ENCODE measurements at places on chromosomes 16 and 17.

DNA sequence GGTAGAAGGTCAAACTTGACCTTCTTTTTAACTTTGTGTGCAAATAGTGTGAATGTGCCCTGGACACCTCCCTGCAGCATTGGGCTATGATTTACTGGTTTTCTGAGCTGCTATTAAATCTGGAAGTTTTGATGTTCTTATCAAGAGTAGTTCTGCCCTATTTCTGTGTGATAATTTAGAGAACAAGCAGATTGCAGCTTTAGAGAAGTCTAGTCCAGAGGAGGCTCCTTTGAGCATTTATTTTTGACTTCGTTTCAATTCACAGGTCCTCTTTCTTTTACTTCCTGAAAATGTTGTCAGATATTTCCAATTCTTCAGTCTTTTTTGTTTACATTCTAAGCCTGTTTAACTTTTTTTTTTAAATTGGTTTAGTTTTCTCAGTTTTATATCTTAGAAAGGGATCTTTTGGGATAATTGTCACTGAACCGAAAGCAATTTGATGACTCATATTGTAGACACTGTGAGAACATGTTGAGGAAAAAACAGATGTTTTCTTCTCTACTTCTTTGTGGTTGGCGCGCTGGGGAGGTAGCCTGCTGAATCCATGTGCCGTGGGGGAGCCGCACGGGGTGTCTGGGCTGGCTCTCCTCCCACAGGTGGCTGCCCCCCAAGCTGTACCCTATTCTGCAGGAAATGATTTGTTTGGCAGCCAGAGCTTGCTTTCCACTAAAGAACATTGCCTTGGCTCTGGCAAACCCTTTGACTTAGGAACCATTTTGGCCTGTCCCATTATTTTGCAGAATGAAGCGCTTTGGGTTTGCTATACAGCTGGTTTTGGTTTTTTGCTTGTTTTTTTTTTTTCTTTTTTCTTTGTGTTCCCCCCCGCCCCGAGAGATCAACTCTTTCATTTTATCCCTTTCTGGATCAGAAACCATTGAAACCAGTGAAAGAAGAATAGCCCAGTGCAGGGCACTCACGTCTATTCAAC, 53.4 kb downstream of the MFSD11 start:
- DNase-seq = peak; percentile 59

DNA sequence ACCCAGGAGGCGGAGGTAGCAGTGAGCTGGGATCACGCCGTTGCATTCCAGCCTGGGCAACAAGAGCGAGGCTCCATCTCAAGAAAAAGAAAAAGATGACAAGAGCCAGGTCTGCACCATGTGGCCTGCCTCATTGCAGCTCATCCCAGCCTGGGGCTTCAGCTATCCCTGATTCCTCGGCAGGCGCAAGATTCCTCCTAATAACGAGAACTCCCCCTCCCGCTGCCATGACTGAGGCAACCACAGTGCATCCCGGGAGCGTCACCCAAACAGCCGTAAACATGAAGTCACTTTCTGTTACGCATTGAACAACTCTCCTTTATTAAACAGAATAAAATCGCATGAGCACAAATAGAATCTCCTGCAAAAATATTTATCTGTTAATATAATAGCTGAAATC, 120.6 kb downstream of the MGAT5B start:
- no peak for DNase-seq

GRCh38 chr17:74959826-74960515, 12.6 kb downstream of the HID1 start:
- DNase-seq = no peak

DNA sequence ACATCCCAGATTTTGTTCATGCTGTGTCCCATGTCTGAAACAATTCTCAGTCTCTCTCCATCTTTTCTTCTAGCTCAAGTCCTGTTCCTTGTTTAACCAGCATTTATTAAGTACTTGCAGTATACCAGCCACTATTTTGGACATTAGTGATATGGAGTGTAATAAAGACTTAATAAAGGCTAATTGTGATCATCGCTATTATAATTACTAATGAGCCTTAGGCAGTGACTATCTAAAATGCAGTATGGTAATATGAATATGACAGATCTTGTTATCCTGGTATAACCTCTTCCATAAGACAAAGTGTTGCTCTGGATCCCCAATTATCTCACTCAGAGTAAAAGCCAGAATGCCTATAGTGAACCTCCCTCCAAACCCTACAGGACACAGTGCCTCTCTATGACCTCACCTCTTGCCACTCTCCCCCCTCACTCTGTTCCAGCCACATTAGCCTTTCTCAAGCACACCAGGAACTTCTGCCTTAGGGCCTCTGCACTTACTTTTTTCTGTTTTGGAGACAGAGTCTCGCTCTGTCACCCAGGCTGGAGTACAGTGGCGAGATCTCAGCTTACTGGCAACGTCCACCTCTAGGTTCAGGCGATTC, 1.8 kb upstream of the FLOT2 start:
- no peak for DNase-seq

DNA sequence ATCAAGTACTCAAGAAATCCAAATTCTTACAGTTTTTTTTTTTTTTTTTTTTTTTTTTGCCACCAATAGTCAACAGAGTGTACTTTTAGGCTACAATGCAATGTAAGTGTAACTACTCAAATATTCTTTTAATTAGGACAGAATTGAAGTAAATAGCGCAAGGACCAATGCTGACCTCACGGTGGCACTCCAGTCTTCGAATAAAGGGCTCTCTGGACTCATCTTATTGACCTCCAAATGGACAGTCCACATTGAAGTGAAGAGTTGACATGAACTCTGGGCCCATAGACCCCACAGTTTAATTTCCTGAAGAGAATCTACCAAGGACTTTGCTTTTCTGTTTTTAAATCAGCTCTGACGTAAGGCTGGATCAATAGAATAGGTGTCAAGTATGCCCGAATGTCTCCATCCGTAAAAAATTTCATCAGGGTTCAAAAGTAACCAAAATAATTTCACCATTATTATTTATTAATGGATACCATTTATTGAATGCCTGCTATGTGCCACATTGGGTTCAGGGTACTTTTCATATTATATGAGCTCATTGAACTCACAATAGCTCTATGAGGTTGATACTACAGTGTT, 7.3 kb upstream of the DDX52 start:
- DNase-seq = no peak

- no peak for DNase-seq
Measured at GRCh38 chr17:75074532-75074931, 13.2 kb upstream of the SLC16A5 start.

DNA sequence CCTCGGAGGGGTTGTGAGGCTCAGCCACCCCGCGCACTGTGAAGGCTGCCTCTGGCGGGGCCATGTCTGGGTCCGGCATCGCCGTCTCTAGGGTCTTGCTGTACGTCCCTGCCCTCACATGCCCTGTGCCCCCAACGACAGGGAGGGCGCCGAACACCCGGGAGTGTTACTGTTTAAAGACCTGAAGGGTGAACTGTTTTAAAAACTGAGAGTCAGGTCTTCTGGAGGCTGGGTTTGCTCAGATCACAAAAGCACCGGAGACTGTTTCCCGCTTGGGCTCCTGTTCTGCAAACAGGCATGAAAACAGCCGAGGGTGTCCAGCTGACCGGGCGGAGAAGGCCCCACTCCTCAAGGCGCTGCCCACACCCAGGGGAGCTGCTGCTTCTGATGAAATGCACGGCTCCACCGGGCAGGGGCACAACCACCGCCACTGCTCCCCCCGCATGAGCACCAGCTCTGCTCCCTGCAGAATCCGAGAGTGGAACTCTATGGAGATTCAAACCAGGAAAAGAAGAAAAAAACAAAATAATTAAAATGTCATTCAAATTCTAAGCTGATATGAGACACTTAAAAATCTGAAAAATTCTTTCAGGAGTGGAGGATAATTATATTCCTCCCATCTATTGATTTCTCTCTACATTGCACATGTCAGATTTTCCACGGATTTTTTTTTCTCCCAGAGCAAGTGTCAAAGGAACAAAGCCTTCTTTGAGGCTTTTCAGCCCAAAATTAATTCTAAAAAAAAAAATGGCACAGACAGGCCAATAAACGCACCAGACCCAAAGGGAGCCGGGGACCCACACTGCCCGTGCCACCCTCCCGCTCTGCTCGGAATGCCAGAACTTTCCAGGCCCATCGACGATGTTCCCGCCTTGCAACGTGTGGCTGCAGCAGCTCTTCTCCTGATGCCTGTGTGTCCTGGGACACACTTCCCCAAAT, 74.3 kb downstream of the LMF1 start:
- no peak for DNase-seq

DNA sequence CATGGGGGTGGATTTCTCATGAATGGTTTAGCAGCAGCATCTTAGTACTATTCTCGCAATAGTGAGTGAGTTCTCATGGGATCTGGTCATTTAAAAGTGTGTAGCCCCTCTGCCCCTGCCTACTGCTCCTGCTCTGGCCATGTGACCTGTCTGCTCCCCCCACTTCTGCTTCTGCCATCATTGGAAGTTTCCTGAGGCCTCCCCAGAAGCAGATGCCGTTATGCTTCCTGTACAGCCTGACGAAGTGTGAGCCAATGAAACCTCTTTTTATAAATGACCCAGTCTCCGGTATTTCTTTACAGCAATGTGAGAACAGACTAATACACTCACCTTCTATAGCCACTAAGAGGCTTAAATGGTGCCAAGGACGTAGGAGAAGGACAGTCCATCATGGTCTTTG, 51.5 kb downstream of the NOL11 start:
- no peak for DNase-seq

GRCh38 chr17:38560503-38561318, 45.0 kb downstream of the SRCIN1 start:
- no peak for DNase-seq

DNA sequence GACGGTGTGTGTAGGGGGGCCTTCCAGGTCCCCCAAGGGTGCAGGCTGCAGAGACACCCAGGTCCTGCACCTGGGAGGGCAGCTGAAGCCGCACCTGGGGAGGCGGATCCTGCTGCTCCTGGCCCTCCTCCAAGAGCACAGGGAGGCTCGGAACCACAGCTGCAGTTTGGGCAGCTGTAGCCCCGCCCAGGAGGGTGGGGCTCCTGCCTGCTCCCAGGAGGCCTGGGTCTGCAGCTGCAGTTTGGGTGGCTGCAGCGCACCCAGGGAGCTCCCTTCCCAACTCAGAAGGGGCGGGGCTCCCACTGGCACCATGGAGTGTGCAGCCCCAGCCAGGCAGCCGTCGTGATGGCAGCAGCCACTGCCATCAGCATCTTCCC, 69.4 kb upstream of the NKD1 start:
- DNase-seq = no peak

GRCh38 chr17:65688307-65688706, 126.9 kb upstream of the AXIN2 start:
- peak; percentile 6 for DNase-seq

GRCh38 chr16:59212492-59213024, 478.4 kb upstream of the GOT2 start:
- no peak for DNase-seq

GRCh38 chr17:75749545-75750389, 15.2 kb downstream of the GALK1 start:
- peak; percentile 67 for DNase-seq

DNA sequence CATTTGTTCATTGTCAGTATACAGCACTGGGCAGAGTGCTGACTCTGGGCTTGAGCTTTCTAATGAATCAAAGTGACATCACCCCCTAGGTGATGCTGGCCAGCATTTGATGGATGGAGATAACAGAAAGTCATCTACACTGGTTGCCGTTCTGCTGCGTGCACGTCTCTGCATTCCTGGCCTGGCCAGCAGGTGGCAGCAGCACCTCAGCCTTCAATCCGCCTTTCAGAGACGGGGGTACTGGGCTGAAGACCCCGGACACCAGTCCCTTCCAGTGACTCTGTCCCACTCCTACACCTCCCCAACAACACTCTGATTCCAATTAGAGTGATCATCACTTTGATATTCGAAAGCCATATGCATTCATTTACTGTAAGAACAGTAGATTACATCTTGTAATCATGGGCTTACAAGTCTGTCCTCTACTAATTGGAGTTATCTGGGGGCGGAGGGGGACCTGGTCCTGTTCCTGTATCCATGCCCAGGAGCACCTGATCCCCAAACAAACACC, 6.0 kb downstream of the CPSF4L start:
- DNase-seq = peak; percentile 22

DNA sequence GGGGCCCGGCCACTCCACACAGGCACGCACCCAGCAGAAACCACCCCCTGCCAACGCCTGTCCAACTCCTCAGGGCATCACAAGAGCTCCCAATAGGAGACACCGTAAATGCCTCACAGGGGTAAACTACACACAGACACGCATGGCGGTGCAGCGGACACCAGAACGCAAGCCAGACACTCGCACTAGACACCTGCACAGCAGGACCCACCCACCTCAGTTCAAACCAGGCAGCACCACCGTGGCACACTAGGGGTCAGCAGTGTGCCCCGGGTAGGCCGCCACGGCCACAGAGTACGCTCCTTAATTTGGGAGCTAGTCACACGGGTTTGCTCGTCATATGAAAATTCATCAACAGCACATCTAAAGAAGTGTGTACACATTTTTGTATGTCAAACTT, 3.4 kb downstream of the SLC38A10 start:
- DNase-seq = peak; percentile 64

GRCh38 chr16:75644240-75645012, 3.0 kb downstream of the KARS1 start:
- no peak for DNase-seq

- no peak for DNase-seq
Measured at GRCh38 chr16:5709889-5710288, 612.3 kb upstream of the EEF2KMT start.

GRCh38 chr16:17168181-17168580, 302.6 kb downstream of the XYLT1 start:
- no peak for DNase-seq

- DNase-seq = peak; percentile 67
Measured at GRCh38 chr17:11122908-11123307, 118.1 kb upstream of the SHISA6 start.

- DNase-seq = no peak
Measured at GRCh38 chr17:47618410-47618809, 31.3 kb upstream of the KPNB1 start.

- DNase-seq = no peak
Measured at GRCh38 chr17:801660-802059, 19.5 kb downstream of the MRM3 start.

DNA sequence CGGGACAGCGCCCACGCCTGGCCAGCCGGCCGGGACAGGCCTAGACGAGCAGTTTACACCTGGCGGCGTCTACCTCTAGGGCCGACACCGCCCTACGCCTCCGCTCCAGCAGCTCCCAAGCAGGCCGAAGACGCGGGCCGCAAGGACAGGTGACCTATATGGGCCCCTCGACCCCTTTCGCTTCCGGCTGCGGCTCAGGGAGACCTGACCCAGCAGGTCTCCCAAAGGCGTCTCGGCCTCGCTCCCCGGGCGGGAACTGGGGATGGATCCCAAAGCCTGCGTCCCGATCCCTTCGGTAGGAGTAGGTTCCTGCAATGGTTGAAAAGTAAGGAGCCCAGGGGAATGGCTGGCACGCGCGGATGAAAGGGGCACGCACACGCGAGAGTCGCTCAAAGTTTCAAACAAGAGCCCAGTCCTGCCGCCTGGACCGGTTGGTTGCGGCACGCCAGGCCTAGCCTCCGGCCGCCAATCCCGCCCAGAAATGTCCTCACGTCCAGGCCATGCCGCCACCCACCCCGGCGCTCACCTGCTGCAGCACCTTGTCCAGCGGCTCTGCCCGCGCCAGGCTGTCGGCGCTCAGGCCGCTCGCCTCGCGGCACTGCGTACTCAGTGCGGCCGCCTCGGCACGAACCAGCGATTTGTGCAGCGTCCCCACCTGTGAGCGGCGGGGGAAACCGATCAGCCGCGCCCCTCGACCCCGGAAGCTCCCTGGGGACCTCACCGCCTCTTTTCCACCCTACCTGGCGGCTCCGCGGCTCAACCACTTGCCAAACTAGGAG, 630 bp downstream of the ESRP2 start:
- DNase-seq = no peak

- DNase-seq = no peak
Measured at GRCh38 chr16:78505544-78506366, 406.3 kb downstream of the WWOX start.

Measured in NCI-H446 (cell line).